Hepatocyte (in vitro differentiated cells): ENCODE measurements at places on chromosomes 4 and X.

DNA sequence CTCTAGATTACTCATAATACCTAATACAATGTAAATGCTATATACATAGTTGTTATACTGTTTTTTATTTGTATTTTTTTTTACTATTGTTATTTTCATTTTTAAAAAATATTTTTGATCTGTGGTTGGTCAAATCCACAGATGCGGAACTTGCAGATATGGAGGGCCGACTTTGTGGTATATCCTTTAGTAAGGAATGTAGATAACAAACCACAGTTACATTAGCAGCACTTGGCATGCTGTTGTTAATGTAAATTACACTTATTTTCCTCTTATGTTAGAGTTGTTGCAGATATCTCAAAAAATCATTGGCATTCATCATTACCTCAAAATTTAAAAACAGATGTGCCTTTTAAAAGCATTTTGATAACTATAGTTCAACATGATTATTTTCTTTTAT, 151.0 kb downstream of the TMEM164 start:
- no peak for DNase-seq

DNA sequence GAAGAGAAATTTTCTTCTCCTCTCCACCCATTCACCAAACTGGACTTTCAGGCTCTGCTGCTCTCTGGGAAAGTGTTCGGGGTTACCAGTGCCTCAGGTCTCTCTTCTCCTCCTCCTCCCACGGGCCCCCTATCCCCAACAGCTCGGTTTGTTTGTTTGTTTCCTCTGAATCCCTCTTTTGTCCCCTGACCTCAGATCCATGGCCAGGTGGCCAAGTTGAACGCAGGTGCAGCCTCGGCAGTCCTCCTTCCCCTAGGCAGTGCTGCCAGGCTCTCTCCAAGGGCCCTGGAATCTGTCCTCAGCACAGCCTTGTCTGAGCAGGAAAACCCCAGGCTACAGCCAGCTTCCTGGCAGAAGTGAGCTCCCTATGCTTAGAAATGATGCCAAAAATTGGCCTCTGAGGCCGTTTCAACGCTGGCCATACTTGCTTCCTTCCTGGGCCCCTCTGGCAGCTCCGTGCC, 60.0 kb downstream of the FHDC1 start:
- no peak for DNase-seq

GRCh38 chr4:165879641-165880040, 6.6 kb downstream of the TLL1 start:
- no peak for DNase-seq

DNA sequence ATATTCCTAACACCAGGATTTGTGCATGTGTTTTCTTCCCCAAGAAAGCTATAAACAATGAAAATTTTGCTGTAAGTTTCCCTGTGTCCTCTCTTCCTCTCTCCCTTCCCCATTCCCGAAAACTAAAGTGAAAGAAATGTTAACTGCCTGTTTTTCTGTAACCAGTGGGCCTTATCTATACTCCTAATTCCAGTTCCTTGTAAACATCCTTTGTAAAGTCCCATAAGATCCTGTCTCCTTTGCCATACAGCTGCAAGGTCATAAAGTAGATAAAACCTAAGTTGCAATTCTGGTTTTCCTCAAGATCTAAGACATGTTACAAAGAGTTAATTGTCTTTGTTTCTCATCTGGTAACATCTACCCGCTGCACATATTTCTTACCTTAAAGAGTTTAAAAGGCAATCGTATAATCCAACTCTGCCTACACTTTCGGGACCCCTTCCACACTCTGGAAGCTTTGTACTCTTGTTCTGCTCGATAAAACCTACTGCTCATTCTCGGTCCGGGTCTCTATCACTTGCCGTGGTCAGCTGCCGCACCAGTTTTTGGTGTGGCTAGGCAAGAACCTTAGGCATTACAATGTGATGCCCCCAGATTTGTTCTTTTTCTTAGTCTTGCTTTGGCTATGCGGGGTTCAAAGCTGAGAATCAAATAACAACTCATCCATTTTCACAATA, 20.5 kb downstream of the UGT2B7 start:
- no peak for DNase-seq

DNA sequence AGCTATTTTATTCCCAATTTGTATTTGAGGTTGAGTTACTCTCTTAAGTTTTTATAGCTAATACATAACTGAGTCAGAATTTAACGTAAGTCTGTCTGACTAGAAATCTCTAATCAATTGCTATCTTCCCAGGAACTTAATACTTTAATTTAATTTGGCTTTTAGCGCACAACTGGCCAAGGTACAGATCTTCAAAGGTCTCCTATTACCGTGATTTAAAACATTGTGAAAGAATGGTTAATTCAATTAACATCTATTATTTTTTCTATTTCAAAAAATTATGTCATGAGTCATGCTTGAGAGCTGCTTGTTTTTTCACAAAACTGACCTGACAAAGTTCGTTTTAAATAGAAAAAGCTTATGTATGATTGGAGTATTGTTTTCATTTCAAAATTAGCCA, 22.0 kb upstream of the PLA2G12A start:
- DNase-seq = no peak

DNA sequence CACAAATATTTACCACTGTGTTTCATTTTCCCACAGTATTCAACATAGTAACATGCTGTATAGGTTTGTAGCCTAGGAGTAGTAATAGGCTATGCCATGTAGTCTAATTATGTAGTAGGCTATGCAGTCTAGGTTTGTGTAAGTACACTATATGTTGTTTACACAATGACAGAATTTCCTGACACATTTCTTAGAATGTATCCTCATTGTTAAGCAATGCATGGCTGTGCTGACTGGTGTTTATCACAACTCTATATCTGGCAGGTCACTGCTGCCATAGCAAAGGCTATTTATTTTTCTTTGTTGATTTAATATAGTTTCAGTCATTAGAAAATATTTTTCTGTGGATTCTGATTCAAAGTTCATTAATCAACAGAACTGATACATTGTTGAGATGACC, 108.3 kb upstream of the TEX13A start:
- no peak for DNase-seq

DNA sequence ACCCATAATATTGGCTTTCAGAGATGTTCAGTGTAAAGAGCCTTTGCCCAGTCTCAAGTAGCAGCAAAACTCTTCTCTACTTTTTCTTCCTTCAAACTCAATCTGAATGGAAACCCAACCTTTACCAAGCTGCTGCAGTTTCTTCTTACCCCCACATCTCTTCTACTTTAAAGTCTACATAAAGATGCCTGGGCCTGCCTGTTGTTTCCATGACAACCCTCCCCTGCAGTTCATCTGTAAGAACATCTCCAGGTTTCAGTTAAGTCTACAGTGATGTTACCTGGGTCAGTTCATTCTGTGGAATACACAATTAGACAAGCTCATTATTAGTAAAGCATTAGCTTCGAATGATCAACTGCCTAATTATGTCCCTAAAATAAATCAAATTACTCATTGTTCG, 81.4 kb downstream of the SPANXN3 start:
- DNase-seq = no peak

- DNase-seq = no peak
Observed at GRCh38 chr4:15164571-15164970, 162.3 kb downstream of the CPEB2 start.

DNA sequence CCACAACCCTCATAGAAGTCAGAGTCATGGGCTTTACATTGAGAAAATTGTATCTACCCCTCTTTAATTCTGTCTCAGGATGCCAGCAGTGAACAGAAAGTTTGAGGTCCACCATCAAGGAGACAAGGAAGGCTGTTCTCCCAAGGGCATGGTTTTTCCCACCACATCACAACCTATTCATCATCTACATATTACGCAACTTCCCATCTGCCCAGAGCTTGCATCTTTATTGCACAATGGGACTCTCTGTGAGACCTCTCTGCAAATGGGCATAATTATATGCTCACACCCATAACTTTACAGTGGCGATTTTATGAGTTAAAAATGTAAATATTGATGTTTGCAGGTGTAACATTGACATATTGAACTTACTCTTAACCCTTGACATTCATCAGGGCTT, 38.9 kb downstream of the PAGE2 start:
- DNase-seq = no peak

- DNase-seq = no peak
Observed at GRCh38 chr4:189304809-189305208, 635.9 kb upstream of the FRG1 start.

- DNase-seq = no peak
Observed at GRCh38 chrX:10549280-10549679, 71.1 kb downstream of the MID1 start.

DNA sequence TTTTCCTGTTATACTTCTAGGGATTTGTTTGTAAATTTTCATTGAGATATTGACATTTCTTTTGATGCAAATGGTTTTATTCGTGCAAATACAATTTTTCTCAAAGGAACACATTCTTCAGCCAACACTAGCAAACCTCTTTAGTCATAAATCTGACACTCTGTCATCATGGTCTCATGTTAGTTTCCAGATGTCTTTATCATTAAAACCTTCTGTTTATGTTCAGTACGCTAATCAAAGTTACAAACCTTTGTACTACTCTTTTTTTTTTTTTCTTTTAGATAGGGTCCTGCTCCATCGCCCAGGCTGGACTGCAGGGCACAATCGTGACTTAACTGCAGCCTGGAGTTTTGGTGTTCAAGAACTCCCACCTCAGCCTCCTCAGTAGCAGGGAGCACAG, 7.1 kb downstream of the SLC25A31 start:
- DNase-seq = no peak

- peak; percentile 30 for DNase-seq
Observed at GRCh38 chr4:40264995-40265909, 68.4 kb downstream of the RHOH start.

- peak; percentile 90 for DNase-seq
Observed at GRCh38 chr4:152590179-152591031, 54.5 kb upstream of the FBXW7 start.

GRCh38 chr4:155005395-155006090, 202.9 kb upstream of the NPY2R start:
- peak; percentile 27 for DNase-seq

DNA sequence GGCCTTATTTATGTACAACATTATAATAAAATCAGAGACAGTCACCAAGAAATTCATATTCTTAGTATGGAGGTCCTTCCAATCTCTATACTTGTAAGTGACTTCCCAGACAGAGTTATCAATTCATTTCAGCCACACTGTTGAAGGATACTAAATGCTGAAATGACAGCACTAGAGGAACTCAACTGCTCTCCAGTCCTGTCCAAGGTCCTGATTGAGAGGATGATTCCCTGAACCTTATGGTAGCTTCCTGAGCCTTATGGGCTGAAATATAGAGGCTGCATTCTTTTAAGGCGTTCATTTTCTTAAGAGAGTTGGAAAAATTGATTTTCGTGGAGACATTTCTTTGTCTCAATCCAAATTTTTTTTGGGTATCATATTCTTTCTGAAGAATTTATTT, 205.9 kb downstream of the TLL1 start:
- DNase-seq = peak; percentile 6

DNA sequence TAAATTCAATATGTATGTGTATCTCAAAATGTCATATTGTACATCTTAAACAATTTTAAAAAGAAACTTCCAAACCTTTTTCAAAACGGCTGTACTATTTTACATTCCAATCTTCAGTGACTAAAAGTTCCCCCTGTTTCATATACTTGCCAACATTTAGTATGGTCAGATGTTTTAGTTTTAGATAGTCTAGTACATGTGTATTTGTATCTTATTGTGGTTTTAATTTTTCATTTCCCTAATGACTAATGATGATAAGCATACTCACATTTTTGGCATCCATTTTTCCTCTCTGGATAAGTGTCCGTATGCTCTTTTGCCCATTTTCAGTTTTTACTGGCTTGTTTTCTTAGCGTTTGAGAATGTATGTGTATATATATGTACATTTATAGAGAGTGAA, 212.2 kb upstream of the MAGEB18 start:
- no peak for DNase-seq
